Esophagus muscularis mucosa (tissue), 4 donors: ENCODE measurements at places on chromosomes 5 and 9.

GRCh38 chr5:173755319-173755718 lies 132.8 kb upstream of the CPEB4 start:
- no peak for DNase-seq
- no peaks in the 10 kb centered on the region for H3K4me1 ChIP-seq
- H3K4me3 ChIP-seq: no peak overlapping the region
- H3K27ac ChIP-seq: no peak overlapping the region
- no peaks in the 10 kb centered on the region for H3K36me3 ChIP-seq

DNA sequence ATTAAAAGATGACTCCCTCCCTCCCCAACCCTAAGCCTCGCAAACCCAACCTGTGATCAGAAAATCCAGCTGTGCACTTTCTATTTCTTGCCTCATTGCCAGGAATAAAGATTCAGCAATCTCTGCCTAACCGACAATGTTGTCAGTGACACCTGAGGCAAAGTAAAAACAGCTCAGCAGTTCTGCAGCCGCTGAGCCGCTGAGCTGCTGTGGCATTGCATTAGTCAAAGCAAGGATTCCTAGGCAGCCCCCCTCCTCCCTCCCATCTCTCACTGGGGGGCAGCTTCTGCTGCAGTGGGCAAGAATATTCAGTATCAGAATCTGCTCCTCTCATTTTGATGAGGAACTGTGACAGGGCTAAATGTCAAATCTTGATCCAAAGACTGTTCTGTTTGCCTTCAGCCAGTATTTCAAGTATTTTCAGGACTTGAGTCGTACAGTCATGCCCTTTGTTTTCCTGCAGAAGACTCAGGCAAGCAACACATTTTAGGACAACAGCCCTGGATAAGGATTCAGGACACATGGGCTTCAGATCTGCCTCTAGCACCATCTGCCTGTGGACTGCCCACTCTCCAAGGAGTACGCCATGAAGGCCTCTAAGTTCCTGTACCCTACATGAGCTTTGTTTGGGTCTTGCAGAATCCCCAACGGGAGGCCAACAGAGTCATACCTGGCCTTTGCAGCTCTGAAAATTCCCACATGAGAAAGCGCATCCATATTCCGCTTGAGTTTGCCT lies 41.1 kb upstream of the DAP start:
- H3K27me3 ChIP-seq: no peaks in the 10 kb centered on the region
- H3K27ac ChIP-seq: no peak overlapping the region
- H3K36me3 ChIP-seq: no peaks in the 10 kb centered on the region
- H3K4me1 ChIP-seq: no peaks in the 10 kb centered on the region
- H3K4me3 ChIP-seq: no peak overlapping the region

DNA sequence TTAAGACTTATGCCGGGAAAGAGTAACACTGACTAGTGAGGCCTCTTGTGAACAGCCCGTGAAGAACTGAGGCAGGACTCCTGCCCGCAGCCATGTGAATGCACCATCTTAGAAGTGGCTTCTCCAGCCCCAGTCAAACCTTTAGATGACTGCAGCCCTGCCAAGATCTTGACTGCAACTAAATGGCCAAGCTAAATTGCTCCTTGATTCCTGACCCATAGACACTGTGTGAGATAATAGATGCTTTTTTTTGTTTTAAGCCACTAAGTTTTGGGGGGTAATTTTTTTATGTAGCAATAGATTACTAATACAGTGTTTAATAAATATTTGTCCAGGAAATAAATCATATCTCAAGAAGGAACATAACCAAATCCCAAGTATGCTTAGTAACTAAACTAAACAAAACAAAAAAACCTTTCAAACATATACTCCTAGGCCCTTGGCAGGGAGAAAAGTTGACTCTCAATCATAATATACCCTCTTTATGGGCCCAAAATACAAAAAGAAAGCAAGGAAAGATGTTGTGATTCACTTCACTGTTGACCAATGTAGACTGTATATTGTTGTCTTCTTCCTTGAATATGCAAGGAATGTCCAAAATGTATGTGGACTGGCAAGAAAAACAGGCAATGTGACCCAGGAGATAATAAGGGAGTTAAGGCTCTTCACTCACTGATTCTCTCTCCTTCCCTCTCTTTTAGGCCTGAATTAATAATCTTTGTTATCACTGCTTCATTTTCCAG lies 79.7 kb upstream of the ZNF366 start:
- no peak for DNase-seq
- no peaks in the 10 kb centered on the region for H3K4me1 ChIP-seq
- no peak overlapping the region for H3K4me3 ChIP-seq
- H3K36me3 ChIP-seq: no peaks in the 10 kb centered on the region
- no peak overlapping the region for H3K27ac ChIP-seq

DNA sequence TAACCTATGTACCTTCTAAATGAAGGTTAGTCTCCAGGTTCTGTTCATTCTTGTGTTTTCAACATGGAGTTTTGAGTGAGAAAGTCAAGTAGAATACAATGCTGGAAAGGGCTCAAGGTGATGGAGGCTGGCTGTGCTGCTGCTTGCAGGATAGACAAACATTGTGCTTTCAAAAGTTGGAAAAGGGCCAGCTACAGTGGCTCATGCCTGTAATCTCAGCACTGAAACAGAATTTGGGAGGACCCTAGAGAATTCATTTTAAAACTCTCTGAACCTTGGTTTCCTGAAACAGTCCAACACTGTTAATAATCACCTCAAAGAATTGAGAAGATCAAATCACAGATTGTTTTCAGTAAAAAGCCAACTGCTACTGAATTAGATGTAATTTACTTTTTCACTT lies 15.4 kb upstream of the IARS1 start:
- H3K36me3 ChIP-seq: peaks cover 73% of the 10 kb centered on the region
- H3K27ac ChIP-seq: no peak overlapping the region
- no peak for DNase-seq
- peaks cover 2% of the 10 kb centered on the region for H3K4me1 ChIP-seq
